ENCODE measurements at places on chromosomes 5 and 9.

- DNase-seq = no peak
Observed at GRCh38 chr9:132543960-132544359, 38.4 kb upstream of the BARHL1 start.

GRCh38 chr5:107570805-107571531 lies 99.8 kb downstream of the EFNA5 start:
- DNase-seq = no peak

- no peak for DNase-seq
Observed at GRCh38 chr9:32574858-32575257, 1.9 kb upstream of the NDUFB6 start.

DNA sequence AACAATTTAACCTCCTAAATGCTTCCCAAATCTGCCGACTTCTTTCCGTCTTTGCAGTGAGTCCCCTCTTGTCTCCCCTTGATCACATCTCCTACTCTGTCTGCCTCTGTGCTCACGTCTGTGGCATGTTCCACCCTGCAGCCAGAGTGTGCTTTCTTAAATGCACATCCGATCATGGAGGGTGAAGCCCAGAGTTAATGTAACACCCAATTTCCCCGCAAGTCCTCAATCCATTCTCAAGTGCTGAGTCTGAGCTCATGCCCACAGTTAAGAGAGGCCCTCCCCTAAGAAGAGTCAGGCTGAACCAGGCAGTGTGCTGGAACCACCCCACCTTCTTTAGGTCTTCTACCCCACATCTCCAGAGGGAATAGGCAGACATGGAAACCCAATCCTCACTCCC lies 164.8 kb downstream of the EPB41L4A start:
- no peak for DNase-seq

GRCh38 chr9:134741846-134742245 lies 100.2 kb downstream of the COL5A1 start:
- no peak for DNase-seq

GRCh38 chr5:16673241-16674201 lies 56.7 kb upstream of the RETREG1 start:
- DNase-seq = no peak

GRCh38 chr5:107669096-107670031 lies 1.4 kb downstream of the EFNA5 start:
- no peak for DNase-seq

All from activated CD8-positive, alpha-beta memory T cell treated with anti-CD3 and anti-CD28 coated beads, Interleukin-2, amount 50 U/mL, for 4 hours (primary cell).